ENCODE measurements at places on chromosomes 5 and 9.

DNA sequence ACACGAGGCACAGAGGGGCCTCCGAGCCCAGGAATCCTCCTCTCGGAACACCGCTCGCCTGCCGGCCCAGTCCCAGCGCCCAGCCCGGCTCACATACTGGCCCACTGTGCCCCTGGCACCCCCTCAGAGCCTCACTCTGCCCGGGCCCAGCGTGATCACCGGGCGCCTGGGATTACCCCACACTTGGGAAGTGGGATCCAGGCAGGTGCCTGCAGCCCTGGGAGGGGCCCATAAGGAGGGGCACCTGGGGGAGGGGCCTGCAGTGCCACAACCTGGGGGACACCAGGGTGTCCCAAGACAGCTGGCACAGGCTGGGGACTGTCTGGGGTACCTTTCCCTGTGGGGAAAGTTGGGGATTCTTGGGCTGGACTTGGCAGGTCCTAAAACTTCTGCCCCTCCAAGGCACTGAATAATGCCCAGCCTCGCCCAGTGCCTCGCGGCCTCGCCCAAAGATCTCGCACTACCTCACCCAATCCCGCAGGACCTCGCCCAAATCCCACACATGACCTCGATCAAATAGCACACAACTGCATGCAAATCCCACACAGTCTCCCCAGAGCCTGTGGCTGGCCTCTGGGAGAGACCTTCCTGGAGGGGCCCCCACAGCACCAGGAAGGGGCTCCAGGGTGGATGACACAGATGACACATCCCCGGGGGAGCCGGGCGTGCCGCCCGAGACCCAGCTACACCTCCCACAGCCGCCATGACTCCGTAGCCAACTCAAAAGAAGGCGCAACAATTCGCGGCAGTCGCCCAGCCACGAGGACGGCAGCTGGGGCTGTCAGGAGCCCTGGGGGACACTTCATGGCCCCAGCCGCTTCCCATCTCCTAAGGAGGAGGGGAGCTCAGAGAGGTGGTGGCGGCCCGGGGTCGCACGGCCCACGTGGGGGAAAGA is 13.7 kb downstream of the NOTCH1 start:
- DNase-seq: no peak

DNA sequence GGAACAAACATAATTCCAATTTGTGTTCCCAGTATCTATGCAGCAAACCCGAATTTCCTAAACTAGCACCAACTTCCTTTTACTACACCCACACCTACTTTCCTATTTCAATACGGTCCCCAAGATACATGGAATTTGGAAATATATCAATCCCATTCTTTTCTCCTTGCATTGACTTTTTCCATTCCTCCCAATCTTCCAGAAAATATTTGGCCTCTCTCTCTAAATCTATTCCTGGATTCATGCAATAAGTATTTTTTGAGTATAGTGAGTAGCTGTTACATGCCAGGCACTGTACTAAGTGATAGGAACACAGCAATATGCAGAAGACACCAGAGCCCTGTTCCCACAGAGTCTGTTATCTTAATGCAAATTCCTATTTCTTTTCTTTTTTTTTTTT is 216.2 kb upstream of the PIK3R1 start:
- no peak for DNase-seq

- no peak for DNase-seq
Observed at GRCh38 chr9:133715295-133715865, 22.8 kb downstream of the SARDH start.

GRCh38 chr5:87141544-87141943 is 126.1 kb upstream of the RASA1 start:
- DNase-seq: no peak

Measured in Peyer's patch (tissue), 4 donors.